ENCODE measurements at places on chromosomes 6 and 20.

GRCh38 chr6:38212579-38212978, 393.1 kb downstream of the ZFAND3 start:
- DNase-seq = no peak

DNA sequence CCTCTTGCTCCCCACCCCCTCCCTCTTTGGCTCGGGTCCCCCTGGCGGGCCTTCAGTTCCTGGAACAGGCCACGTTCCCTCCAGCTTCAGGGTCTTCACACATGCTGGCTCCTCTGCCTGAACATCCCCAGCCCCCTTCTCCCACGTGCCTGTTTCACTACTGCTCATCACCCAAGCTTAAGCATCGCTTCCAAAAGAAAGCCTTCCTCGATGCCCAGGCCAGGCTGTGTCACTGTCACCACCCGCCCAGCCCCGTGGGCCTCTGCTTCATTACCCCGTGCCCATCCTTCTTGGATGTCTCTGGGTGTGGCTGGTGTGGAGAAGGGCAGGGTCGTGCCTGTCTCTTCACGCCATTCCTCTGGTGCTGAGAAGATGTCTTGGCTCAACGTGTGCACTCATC, 2.8 kb downstream of the DLGAP4 start:
- DNase-seq = no peak

DNA sequence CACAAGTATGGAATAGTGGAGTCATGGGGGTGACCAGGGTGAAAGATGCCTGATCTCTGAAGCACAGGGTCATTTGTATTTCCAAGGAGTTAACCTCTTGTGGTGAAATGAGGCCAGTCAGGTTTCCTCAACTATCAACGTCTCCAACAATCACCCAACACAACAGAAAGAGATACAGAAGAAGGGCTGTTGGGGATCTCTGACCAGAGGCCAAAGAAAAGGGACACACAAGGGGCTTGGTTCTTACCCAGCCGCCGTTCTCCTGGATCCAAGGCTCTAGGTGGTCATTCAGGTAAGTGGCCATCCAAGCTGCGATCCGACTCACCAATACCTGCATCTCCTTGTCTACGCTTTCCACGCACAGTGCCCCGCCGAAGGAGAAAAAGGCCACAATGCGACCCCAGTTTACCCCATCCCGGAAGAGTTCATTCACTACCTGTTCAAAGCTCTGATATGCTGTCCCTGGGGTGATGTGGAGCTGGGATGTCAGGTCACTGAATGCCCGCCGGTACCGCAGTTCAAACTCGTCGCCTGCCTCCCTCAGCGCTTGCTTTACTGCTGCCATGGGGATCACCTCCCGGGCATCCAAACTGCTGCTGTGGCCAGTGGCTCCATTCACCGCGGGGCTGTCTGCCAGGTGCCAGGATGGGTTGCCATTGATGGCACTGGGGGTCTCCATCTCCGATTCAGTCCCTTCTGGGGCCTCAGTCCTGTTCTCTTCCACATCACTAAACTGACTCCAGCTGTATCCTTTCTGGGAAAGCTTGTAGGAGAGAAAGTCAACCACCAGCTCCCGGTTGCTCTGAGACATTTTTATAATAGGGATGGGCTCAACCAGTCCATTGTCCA, 1.0 kb downstream of the BCL2L1 start:
- DNase-seq = no peak

DNA sequence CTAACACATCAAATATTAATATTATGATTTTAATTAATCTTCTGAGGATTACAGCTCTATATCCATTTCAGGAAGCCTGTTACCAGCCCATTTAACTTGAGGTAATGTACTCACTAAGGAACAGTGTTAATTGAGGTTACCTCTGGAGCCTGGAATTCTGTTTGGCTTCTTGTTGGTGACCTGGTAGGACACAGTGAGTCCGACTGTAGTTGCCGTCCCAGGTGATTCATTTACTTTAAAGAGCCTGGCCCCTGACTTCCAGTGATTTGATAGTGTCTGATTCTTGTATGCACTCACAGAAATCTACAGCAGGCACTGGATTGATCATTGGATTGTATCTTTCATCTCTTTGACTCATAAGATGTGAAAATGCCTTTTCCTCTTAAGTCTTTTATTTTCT, 34.0 kb downstream of the IGF2R start:
- DNase-seq = no peak

DNA sequence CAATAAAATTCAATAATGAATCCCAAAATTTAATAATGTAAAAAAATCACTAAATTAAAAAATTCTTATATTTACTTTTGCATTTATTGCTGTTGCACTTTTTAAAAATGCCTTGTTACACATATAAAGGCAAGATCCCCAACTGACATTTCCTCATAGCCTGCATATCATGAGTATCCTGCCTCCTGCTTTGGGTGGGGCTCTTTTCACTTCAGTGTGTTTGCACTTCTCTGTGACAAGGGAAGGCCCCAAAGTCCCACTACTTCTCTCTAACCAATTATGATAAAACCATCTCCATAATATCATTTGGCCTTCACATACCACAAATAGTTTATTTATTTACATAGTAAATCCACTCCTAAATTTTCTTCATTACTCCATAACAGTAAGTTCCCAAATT, 446.1 kb upstream of the MARCKS start:
- no peak for DNase-seq

GRCh38 chr6:1558388-1558787, 51.3 kb upstream of the FOXC1 start:
- DNase-seq = no peak

GRCh38 chr6:1426416-1426815, 37.0 kb downstream of the FOXF2 start:
- DNase-seq = no peak

GRCh38 chr6:118649918-118650581, 1.3 kb downstream of the CEP85L start:
- no peak for DNase-seq

DNA sequence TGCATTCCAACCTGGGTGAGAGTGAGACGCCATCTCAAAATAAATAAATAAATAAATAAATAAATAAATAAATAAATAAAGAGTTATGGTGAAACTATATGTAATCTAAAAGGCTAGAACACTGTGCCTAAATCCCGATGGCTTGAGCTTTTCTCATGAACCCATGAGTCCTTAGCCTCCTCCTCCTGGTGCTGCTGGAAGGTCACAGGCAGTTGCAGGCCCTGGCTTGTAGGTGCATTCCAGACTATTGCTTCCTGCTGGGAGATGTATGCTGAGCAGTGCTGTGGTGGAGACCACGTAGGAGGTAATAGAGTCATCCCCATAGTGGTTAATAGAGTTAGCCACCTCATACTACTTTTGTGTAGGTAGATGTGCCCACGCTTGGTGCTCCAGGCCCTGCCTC, 12.5 kb downstream of the PTK7 start:
- DNase-seq = no peak

DNA sequence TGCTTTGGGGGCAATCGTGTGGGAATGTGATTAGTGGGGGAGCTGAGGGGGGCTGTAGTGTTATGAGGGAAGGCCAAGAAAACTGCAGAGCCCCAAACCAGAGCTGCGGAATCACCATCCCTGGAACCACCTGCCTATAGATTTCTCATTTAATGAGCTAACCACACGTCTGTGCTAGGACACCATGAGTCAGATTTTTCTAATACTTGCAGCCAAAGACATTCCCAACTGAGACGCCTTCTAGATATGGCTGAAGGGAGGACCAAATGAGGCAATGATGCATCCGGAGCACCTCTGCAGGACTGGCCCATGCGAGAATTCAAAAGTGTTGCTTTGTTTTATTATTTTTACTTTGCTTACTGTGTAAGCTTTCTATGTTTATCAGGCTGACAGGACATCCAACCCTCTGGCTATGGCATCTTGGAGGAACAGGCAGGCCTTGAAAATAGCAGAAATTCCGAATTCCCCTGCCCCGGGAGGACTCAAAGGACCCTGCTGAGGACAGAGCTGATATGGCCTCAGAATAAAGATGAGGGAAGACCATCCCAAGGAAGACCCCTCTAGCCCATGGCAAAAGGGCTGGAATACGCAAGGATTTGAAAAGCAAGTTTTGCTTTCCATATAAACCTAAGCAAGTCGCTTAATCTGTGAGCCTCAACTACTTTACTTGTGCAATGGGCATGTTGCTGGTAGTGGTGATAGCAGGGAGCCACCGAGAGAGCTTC, 3.1 kb upstream of the PTGIS start:
- no peak for DNase-seq

DNA sequence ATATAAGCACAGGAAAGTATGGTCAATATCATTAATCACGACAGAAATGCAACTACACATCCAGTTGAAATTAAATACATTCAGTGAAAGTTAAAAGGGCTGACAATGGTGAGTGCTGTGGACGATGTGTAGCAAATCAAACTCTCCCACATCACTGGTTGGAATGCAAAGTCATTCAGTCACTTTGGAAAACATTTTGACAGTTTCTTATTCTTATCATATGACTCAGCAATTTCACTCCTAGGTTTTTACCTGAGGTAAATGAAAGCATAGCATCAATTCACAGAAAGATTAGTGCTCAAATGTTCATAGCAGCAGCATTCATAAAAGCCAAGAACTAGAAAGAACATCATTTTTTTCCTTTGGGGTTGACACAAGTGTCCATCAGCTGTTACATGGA, 28.6 kb upstream of the SAMD5 start:
- DNase-seq = no peak

GRCh38 chr20:63738687-63739129, 868 bp upstream of the SLC2A4RG start:
- DNase-seq = no peak

GRCh38 chr6:116971959-116972358, 94.9 kb downstream of the RFX6 start:
- DNase-seq = no peak

GRCh38 chr20:38073307-38074071, 39.9 kb downstream of the RPRD1B start:
- DNase-seq = no peak

DNA sequence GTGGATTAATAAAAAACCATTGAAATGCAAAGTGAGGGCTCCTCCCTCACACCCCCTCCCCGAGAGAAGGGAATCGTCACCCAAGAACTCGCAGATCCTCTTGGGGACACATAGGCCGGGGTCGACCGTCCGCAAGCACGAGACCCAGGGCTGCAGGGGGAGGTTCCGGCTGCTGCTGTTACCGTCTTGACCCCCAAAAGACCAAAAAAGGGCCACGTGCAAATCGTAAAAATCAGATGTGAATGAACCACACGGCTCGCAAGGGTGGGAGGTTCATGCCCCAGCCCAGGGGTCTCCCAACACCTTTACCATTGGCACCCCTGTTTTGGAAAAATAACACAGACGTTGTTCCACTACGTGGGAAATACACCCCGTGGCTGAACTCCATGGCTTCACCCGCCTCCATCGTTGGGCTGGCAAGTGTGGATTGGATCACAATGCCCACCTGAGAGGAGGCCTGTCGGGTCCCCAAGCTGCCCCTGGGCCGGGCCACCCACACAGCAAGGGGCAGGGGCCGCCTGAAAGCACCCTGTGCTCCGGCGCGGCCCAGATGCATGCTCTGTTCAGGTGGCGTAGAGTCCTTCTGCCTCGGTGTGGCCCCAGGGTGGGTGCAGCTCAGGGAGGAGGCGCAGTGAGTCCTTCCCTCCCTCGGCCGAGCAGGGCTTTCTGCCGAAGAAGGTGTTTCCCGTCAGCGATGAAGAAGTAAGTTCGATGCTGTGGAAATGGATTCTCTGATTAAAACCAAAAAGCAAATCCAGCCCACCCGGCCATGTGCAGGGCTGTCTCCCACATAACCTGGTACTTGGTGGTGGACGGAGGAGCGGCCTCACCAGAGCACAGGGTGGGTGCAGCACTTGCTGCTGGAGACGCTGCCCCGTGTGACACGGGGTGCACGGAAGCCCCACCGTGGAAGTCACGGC, 85.0 kb downstream of the YTHDF1 start:
- no peak for DNase-seq

DNA sequence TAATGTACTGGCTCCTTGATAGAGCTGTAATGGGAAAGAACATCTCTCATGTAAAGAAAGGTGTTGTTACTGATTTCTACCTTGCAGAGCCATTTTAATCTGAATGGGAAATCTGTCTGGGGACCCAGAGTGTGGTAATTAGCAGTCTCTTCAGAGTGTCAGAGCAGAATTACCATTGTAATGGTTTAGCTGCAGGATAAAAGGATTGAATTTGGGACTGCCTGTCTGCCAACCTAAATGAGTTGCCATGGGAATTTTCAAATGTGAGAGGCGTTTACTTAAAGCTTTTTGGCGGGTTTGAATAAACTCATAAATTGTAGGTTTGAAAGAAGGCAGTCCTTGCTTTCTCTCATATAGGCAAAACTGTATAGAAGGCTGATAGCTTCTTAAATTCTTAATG, 128.8 kb downstream of the QKI start:
- no peak for DNase-seq

DNA sequence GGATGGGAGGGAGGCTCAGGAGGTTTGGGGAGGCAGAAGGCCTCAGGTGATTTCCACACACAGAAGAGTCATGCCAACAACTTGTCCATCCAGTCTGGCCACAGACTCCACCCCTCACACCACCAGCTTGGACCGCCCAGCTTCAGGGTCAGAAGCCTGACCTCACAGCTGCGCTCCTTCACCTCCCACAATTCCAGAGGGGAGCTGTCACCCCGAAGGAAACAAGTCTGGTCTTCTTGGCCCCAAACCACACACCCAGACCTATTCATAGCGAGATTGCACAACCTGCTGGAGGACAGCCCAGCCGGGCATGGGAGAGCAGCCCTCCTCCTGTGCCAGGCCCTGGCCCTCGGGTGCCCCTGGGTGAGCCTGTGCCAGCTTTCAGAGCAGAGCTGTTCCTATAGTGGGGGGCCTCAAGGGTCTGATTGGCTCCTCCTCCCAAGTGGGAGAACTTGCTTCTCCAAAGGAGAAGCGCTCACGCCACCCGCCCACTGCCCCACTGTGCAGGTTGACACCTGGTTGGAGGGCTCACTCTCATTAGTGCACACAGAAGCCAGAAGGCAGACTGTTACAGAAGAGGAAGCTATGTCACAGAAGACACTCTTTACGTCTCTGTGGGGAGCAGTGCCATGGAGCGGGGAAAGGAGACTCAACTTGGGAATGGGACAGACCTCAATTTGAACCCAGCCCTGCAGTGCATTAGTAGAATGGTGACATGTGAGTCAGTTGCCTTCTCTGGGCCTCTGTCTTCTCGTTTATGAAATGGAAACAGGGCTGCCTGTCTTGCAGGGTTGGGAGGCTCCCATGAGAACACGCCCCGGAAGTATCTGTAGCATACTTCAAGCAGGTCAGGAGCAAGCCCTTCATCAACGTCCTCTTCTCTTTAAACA, 128.8 kb downstream of the FOXO3 start:
- no peak for DNase-seq
